HuH-7 (cell line): ENCODE measurements at places on chromosomes 7 and 10.

DNA sequence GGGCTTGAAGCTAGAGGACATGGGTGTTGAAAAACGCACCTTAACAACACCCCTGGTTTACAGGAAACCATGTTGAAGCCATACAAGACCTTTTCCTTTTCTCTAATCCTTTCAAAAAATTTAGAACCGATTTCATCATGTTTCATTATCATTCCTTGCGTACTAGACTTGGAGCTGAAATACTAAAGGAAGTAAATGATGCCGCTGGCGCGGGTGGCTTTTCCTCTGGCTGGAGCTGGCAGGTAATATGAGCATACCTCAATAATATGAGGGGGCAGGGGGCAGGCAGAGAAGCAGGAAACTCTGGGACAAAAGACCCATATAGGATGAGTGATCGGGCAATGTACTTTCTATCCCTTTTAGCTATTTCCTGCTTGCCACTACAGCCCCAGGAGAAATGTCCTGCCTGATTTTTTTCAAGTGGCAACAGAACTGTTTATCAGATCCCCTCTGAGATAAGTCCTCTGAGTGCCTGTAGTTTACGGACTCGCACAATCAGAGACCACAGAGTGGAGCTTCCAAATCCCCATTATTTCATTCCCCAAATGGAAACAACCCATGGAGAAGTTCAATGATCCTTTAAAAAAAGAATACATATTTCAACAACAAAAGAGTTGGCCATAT, 450.1 kb downstream of the KCNMA1 start:
- DNase-seq: no peak

DNA sequence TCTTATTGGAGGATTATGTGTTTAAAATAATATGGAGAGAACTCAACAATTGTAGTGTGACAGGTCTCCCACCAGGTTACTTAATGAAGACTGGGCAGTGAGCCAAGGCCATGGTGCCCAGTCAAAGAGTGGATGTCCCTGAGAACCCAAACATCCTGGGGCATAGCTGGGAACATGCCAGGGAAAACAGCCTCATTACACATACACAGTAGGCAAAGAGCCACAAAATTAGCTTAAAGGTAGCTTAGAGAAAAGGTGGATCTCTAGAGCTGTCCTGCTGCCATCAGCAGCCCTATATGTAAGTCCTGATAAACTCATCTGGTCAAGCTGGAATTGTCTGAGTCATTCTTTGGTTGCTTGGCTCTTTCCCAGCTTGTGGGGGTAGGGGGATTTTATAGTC, 287.8 kb downstream of the PHF14 start:
- no peak for DNase-seq

DNA sequence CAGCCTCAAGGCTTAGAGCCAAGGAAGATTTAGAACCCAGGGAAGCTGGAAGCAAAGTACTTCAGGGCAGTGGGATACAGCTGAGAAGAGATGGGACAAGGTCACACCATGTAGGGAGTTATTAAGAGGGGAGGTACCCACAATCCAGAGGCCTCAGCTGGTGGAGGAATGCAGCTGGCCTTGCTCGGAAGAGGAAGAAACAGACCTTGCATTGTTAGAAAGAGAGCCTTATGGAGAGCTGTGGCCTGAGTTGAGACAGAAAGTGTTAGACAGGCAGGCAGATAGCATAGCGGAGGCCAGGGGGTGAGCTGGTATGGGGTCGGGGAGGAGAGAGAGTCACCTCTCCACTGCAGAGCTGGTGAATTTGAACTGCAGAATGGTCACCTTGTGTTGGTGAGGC, 173.1 kb downstream of the JCAD start:
- DNase-seq: no peak

DNA sequence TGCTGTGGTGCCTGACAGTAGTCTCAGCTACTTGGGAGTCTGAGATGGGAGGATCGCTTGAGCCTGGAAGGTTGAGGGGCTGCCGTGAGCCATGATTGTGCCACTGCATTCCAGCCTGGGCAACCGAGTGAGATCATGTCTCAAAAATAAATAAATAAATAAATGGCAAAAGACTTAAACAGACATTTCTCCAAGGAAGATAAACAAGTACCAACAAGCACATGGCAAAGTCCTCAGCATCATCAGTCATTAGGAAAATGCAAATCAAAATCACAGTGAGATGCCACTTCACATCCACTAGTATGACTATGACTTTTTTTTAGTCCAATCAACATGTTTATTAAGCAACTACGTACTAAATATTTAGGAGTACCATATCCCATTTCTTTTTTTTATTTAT, 21.3 kb upstream of the KPNA7 start:
- DNase-seq: no peak
